ENCODE measurements at places on chromosomes 13 and 19.

GRCh38 chr19:35195830-35196229 lies 32.7 kb downstream of the FAM187B start:
- DNase-seq: no peak

DNA sequence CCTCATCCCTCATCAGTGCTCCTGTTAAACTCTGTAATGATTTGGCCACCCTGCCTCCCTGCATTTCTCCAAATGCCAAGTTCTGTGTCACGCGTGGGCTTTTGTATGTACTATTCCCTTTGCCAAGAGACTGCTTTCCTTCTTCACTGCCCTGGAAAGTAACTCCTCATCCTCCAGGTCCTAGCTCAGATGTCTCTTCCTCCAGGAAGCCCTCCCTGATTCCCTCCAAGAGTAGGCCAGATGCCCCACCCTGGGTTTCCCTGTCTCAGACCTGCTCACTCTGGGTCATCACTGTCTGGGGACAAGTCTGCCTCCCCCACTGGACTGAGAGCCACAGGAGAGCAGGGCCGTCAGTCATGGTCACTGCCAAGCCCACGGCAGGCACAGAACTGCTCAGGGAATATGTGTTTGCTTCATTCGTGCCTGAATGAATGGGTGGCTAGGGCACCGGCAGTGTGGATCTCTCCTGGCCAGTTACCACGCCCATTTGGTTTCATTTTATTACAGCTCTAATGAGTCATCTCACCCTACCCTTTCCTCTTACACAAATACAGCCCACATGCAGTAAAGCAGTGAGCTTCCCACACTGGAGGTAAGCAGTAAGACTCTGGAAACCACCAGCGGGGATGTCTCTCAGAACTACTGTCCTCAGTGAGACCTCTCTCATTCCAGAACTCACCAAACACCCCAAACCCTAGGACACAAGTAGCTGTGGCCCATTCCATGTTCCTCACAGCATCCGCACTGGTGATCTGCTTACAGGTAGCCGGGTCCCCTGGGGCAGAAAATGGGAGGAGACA lies 12.1 kb upstream of the GPR4 start:
- DNase-seq: no peak

DNA sequence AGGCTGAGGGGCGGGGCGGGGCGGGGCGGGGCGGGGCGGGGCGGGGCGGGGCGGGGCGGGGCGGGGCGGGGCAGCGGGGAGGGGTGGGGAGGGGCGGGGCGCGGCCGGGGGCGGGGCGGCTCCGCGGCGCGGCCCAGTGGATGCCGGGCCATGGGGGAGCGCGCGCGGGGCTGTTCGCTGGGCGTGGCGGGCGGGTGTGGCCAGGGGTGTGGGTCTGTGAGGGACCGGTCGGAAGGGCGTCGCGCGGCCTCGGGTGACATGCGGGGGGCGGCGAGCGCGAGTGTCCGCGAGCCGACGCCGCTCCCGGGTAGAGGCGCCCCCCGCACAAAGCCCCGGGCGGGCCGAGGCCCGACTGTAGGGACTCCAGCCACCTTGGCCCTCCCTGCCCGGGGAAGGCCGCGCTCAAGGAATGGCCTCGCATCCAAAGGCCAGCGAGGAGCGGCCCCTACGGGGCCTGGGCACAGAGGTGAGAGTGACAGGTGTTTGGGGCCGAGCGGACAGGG lies at the start of gene ZFP28:
TSS of gene ZFP28 (plus strand) at position 188 of the 503 bp plus-strand sequence. CDS start at position 259, 71 bp downstream.
- peak; percentile 97 for DNase-seq

GRCh38 chr19:53389978-53390377 lies 5.0 kb upstream of the ZNF765 start:
- DNase-seq: peak; percentile 24

DNA sequence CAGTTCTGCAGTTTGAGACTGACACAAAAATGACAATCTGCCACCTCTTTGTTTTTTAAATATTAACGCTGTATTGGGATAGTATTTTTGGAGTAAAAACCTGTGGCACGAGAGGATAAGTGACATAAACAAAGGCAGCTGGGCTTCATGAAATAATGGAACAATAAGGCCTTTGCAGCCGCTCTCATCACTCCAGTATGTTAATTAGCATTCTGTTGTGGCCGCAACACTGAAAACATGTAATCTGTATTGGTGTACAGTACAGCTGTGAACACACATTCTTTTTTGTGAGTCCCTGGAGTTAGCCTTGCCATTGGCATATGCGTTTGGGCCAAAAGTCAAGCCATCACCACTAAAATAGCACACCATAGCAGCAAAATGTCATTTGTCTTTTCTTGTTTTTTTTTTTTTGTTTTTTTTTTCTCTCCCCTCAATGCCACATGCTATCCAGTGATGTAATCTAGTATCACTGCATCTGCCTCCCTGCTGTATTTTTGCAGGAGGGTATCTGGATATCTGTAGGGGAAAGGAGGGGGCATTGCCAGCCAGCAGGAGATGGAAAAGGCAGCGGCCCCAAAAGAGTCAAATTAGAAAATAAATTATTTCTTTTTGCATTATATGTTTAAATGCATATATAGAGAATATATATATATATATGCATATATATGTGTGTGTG lies 885 bp upstream of the ZNF536 start:
- no peak for DNase-seq

DNA sequence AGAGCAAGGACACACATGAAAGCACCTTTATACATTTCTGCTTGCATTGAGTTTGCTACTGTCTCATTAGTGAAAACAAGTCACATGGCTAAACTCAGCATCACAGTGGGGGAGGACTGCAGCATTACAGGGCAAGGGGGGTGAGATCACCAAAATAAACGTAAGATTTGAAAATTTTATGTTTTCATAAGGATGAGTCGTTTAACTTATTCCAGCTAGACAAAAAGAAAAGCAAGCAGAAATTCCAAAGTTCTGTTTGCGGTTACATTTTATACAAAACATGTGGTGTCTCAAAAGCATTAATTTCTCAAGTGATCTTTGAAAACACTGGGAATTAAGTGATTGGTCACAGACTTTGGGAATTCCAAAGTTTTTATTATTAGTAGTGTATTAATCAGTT lies 261.4 kb upstream of the RXFP2 start:
- no peak for DNase-seq

DNA sequence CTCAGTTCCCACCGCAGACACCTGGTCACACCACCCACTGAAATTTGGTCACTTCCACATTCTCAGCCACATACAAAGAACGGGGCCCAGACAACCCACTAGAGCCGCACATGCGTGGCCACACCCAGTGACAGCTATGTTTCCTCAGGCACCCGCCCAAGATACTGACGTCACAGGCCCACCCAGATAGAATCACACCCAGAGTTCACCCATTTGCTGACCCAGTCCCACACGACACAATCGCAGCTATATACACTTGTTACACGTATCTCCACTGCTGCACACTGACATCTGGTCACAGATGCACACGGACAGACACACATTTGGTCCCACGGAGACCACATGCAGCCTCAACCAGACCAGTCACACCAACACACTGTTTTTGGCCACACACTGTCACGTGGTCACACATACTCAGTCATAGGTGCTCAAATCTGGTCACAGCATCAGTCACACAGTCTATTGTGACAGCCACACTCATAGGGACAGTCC lies 2.9 kb downstream of the NUMBL start:
- no peak for DNase-seq

DNA sequence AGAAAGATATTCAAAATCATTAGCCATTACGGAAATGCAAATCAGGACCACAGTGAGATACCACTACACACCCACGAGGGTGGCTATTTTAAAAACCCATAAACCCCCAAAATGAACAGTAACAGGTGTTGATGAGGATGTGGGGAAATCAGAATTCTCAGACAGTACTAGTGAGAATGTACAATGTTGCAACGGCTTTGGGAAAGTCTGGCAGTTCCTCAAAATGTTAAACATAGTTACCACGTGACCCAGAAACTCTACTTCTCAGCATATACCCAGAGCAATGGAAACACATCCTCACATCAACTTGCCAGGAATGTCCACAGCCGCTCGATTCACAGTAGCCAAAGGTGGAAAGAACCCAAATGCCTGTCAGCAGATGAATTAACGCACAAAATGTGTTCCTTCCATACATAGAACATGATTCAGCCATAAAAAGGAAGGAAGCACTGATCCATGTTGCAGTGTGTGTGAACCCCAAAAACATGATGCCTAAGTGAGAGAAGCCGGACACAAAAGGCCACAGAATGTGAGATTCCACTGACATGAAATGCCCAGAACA lies 7.0 kb downstream of the PLVAP start:
- DNase-seq: no peak

- DNase-seq: no peak
Observed at GRCh38 chr13:66558506-66558905, 671.6 kb downstream of the PCDH9 start.

DNA sequence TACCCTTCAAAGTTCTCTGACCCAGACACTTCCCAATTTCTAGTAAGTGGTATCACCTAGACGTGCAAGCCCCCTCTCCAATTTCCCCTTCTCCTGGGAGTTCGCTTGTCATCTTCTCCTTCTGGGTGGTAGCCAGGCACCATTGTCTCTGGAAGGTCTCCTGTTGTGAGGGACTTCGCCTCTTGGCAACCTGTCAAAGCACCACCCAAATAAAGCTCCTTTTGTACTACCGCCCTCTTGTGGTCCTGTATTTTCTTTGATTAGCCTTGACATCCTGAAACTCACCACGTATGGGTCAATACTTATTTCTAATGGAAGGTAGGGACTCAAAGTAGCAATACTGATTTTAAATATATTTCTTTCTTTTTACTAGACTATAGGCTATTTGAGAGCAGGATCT lies 8.2 kb downstream of the GPC5 start:
- peak; percentile 50 for DNase-seq

- DNase-seq: no peak
Observed at GRCh38 chr19:31383553-31383952, 34.3 kb upstream of the TSHZ3 start.

DNA sequence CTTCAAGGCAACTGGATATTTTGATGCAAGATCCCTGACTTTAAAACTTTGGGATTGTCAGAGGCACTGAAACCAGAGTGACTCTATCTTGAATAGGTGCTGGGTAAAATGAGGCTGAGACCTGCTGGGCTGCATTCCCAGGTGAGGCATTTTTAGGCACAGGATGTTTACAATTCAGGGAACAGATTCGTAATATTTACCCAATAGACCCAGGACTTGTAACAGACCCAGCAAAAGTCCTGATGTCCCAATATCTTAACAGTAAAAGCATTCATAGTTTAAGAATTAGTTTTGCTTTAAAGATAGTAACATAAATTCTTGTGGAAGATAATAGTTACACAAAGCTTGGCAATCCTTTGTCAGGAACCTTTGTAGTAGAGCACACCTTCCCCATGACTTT lies 166.2 kb downstream of the FGF14 start:
- DNase-seq: no peak

DNA sequence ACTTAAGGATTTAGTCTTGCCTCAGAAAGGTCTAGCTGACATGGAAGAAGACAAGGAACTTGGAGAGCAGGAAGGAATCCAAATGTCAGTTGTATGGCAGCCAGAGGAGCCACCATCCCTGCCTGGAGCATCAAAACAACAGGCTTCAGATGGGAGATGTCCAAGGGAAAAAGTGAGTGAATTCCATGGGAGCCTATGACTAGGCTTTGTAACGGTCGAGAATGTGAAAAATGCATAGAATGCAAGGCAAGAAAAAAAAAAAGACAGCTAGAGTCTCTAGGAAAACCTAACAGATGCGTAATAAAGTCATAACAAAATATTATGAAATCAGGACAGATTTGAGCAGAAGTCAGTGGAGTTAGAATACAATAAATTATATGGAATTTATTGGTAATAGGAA lies 183.7 kb upstream of the LSM14A start:
- no peak for DNase-seq

DNA sequence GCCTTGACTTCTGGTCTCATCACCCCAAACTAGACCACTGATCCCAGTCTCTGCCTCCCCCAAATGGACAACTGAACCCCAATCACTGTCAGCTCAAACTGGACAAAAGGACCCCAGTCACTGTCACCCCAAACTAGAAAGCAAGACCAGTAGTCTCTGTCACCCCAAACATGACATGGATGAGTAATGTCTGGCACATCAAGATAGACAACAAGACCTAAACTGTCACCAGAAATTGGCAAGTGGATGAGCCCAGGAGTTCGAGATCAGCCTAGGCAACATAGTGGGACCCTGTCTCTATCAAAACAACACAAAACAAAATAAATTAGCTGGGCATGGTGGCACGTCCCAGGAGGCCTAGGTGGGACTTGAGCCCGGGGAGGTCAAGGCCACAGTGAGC lies 12.0 kb downstream of the RABAC1 start:
- no peak for DNase-seq

GRCh38 chr19:13176345-13176744 lies 26.1 kb downstream of the IER2 start:
- no peak for DNase-seq

DNA sequence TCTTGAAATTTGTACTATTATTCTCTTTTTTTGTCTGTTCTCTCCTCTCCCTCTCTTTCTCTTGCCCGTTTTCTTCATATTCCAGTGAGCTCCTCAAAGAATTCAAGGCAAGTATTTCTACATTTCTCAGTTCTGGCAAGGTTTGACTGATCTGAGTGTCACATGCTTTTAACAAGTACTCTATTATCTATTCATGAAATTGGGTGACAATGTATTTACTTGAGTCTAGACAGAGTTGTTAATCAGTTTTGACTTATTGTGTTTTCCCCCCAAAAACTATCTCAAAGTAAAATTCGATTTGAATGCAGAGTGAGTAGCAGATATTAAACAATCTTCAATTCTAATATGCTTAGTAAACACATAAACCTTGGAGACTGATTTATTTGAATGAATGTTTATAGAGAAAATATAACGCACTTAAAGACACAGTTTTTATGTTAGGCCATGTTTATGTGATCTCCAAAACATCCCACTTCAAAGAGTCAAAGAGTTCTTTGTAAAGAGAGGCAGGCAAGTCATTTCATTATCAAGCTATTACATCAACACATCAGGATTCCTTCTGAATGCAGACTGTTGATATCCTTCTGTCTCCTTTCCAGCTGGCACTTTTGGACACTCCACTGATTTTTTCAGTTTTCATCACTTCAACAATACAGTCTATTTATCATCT lies 166.6 kb downstream of the SLITRK6 start:
- DNase-seq: no peak

GRCh38 chr19:9808855-9809824 lies 9.7 kb downstream of the FBXL12 start:
- no peak for DNase-seq

GRCh38 chr13:97119943-97120342 lies 102.2 kb upstream of the MBNL2 start:
- DNase-seq: no peak

- no peak for DNase-seq
Observed at GRCh38 chr19:8609279-8610040, 1.1 kb downstream of the ADAMTS10 start.

- DNase-seq: no peak
Observed at GRCh38 chr13:45238945-45239795, 38.3 kb upstream of the KCTD4 start.

GRCh38 chr13:62837895-62838294 lies 1422.2 kb upstream of the PCDH20 start:
- no peak for DNase-seq

GRCh38 chr19:8088752-8089663 lies 36.4 kb downstream of the CCL25 start:
- DNase-seq: no peak

- no peak for DNase-seq
Observed at GRCh38 chr19:20035935-20036334, 3.4 kb downstream of the ZNF682 start.

- DNase-seq: no peak
Observed at GRCh38 chr19:1941146-1942077, at the start of gene CSNK1G2. TSS of gene CSNK1G2 (plus strand) at chr19:1941172. CDS start at chr19:1969773, 28,601 bp downstream.

- DNase-seq: no peak
Observed at GRCh38 chr19:29259867-29260281, 46.9 kb upstream of the UQCRFS1 start.
